Stimulated activated CD8-positive, alpha-beta memory T cell treated with anti-CD3 and anti-CD28 coated beads, Interleukin-4, amount 100 ng/mL, for 1 hour (primary cell): ENCODE measurements at places on chromosomes 6 and 20.

DNA sequence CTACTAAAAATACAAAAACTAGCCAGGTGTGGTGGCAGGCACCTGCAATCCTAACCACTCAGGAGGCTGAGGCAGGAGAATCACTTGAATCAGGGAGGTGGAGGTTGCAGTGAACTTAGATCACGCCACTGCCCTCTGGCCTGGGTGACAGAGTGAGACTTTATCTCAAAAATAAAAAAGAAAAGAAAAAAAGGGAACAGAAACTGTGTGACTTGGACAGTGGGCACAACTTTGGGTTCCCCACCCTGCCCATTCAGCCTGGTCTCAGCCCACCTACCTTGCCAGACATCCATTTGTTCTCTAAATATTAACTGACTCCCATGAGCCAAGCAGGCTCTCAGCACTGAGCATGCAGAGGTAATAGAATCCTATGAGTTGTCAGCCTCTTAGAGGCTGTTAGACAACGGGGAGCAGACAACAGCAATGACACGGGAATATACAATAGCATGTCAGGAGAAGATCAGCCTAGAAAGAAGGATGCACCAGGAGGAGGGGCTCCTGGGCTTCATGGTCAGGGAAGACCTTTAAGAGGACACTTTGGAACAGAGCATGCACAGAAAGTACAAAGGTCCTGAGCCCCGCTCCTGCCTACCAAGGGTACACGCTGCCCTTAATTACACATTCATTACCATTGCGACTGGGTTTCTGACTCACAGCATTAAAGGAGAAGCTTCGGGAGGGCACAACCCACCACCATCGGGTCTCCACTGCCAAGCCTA lies 20.0 kb downstream of the FAM209B start:
- no peak for DNase-seq

- DNase-seq: no peak
These were observed 4.8 kb downstream of the SOX18 start for GRCh38 chr20:64044484-64045247.

GRCh38 chr6:69818223-69818930 lies 21.6 kb upstream of the LMBRD1 start:
- no peak for DNase-seq

- no peak for DNase-seq
These were observed 56.2 kb upstream of the EDN1 start for GRCh38 chr6:12233693-12234571.

DNA sequence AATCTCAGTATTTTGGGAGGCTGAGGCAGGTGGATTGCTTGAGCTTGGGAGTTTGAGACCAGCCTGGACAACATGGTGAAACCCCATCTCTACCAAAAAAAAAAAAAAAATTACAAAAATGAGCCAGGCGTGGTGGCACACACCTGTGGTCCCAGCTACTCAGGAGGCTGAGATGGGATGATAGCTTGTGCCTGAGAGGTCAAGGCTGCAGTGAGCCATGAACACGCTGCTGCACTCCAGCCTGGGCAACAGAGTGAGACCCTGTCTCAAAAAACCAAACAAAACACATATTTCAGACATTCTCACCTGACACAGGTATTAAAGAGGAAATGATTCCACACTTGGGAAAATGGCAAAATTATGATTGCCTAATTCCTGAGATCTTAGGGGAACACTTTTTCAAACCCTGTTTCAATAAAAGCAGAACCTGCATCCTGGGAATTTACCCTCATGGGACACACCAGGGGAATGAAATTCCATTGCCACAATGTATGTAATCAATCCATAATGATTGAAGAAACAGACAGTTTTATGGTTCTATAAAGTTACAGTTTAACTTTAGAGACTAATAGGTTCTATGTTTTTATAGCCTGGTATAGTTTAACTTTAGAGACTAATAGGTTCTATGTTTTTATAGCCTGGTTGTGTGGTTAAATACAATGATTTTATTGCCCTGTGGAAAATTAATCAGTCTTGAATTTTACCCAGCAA lies 29.6 kb upstream of the DNAAF9 start:
- DNase-seq: no peak

- DNase-seq: no peak
These were observed 298.8 kb downstream of the ZNF217 start for GRCh38 chr20:53294804-53295203.

- no peak for DNase-seq
These were observed 216.2 kb downstream of the EYA2 start for GRCh38 chr20:47110819-47111218.

- DNase-seq: peak; percentile 57
These were observed at the start of gene RAD21L1 for GRCh38 chr20:1225783-1226654. Gene RAD21L1 (plus strand): TSS chr20:1226044. CDS start chr20:1228454, 2,410 bp downstream.

- DNase-seq: no peak
These were observed 6.4 kb downstream of the PREX1 start for GRCh38 chr20:48821261-48821920.

- DNase-seq: no peak
These were observed 25.2 kb downstream of the SNX14 start for GRCh38 chr6:85568411-85568810.

- DNase-seq: no peak
These were observed 40.3 kb upstream of the SIM1 start for GRCh38 chr6:100504786-100505737.

GRCh38 chr6:13375360-13375878 lies 47.1 kb upstream of the TBC1D7 start:
- no peak for DNase-seq

- DNase-seq: no peak
These were observed 31.9 kb downstream of the ZBTB2 start for GRCh38 chr6:151359486-151359885.

- DNase-seq: no peak
These were observed 2.0 kb upstream of the FOXC1 start for GRCh38 chr6:1607516-1608221.

DNA sequence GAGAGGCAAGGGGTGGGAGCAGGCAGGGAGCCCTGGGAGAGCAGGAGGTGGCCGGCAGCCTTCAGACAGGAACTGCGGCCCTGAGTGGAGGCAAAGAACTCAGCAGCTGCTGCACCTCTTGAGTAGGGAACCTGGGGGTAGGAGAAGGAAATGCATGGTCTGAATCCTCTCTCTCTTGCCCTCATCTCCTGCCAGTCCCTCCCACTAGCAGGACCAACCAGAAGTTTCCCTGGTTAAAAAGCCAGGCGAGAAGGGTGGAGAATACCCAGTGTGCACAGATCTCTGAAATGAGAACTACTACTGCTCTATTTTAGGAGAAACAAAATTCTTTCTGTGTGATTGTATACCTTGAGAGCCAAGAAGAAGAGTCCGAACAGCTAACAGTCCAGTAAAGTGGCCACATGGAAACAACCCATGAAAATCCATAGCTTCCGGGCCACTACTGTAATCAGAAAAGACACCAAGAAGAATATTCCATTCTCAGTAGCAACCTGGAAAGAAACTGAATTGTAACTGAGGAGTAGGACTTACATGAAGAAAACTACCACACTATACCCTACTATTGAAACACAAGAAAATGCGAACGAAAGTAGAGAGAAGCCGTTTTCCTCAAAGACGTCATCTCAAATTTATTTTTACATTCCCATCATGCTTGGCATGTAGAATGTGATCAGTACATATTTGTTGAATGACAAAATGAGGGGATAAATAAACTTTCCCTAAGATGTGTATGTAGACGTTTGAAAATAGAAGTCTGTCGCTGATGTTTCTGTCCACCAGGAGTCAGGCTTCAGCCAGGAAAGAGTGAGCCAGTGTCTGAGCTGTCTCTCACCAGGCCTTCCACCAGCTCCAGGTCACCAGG lies 25.6 kb downstream of the WRNIP1 start:
- DNase-seq: no peak

- no peak for DNase-seq
These were observed 100.1 kb upstream of the SUPT3H start for GRCh38 chr6:45477790-45478189.

DNA sequence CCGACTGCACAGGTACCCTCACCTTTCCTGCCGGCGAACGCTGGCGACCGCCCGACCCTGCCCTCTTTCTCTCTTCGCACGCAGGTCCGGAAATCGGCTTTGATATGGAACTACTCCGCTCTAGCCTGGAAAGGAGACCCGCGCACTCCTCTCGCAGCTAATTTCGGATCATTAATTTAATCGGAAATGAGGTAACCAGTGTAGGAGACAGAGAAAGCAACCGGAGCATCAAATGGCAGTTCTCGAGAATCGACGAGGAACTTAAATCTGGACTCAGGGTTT lies 949 bp upstream of the ATXN1 start:
- DNase-seq: peak; percentile 18

DNA sequence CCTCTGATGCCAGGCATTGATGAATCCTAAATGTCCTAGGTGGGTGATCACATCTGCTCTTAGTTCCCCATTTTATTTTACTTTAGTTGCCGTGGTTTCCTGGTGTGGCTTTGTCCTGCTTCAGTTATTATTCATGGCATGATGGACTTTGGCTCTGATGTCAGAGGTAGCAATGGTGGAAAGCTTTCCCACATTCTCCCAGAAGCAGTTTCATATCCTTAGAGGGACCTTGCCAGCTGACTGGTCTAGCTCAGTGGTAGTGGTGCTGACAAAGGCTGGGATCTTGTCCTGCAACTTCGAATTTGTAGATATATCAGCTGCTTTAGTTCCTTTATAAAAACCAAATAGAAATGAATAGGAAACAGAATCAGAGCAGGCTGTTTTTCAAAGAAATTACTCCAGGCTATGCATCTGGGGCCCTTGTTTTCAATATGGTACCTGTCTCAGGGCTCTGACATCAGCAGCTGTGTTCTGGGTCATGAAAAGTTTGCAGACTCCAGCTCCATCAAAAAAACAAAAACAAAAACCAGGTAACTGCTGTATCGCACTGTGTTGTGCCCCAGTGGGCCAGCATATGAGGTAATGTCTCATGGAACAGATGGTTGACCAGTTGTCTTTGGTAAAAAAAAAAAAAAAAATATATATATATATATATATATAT lies 133.7 kb downstream of the PLCB4 start:
- DNase-seq: no peak

DNA sequence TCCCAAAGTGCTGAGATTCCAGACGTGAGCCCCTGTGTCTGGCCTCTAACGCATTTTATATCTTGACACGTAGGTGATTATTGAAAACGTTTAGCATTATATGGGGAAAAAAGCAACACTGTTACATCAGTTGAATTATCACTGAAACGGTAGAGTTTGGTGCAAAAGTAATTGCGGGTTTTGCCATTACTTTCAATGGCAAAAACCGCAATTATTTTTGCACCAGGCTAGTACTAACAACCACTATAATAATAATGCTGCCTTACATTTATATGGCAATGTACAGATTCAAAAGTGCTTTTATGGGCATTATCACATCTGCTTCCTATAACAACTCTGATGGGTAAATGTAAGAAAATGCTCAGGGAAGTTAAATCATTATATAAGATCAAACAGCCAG lies 57.3 kb downstream of the OPRM1 start:
- no peak for DNase-seq

- DNase-seq: no peak
These were observed 102.3 kb downstream of the HIVEP2 start for GRCh38 chr6:142842418-142843261.

GRCh38 chr6:16748025-16748319 lies 13.3 kb downstream of the ATXN1 start:
- DNase-seq: no peak

DNA sequence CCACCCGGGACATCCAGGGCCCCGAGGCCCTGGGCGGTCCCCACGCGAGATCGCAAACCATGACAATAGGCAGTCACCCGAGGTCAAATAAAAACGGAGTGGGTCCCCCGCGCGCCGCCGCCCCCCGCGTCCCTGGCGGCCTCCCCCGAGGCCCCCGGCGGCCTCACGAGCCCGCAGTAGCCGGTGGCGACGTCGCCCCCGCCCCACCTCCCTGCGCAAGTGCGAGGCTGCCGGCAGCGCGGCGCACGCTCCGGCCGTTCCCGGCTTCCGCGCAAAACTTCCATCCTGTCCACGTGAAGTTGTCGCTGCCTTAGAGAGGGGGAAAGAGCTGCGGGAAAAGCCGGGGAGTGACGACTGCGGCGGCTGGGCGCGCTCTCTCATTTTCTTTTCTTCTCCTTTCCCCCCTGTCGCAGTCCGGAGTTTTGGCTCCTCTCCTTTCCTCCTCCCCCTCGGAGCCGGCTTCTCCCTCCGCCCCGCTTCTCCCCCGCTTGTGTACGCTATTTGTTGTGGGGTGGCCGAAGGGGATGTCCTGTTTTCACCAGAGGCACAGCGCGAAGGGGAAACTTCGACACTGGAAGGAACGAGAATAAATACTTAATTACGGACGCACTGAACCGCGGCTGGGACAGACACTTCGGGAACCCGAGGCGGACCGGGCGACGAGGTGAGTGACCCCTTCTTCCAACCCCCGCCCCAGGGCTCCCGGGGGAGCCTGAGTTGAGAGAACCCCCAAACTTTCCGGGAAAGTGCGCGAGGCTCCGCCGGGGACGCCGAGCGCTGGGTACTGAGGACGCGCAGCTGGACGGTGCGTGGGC lies at the start of gene EYA4:
TSS of gene EYA4 (plus strand) at position 272 of the 815 bp plus-strand sequence. CDS start 33,424 bp downstream, outside the sequence.
- no peak for DNase-seq

GRCh38 chr20:44154521-44155001 lies 32.4 kb downstream of the JPH2 start:
- no peak for DNase-seq

DNA sequence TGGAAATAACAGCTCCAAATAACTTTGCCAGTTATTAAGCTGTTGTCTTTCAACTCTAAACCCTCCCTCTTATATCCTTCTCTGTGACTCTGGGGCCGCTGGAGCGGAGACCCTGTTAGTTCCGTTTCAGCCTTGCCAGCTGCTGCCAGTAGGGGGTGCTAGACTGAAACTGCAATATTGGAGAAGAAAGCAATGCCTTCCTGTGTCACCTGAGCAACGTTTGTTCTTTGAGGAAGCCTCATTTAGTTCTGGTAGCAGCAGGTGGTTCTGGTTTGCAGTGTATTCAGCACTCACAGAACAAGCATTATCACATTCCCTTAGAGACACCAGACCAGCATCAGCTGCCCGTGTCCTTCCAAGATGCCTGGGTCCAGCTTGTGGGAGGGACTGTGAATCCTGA lies 22.9 kb upstream of the JAG1 start:
- DNase-seq: no peak

- DNase-seq: no peak
These were observed 18.2 kb upstream of the CCM2L start for GRCh38 chr20:31992086-31992485.

GRCh38 chr6:138434925-138435324 lies 30.9 kb downstream of the HEBP2 start:
- DNase-seq: no peak

GRCh38 chr20:53609491-53610445 lies 16.1 kb upstream of the ZNF217 start:
- DNase-seq: peak; percentile 60

DNA sequence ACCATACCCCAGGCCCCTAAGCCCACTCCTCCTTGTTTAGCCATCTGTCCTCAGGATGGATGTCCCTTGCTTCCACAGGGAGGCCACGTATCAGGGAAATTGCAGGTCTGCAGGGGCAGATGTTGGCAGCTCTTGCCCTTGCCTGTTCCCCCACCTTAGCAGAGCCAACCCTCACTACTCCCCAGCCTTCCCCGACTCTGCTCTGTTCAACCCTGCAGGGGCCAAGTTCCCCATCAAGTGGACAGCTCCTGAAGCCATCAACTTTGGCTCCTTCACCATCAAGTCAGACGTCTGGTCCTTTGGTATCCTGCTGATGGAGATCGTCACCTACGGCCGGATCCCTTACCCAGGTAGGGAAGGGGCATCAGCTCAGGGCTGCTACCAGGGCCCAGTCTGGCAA lies 10.7 kb upstream of the TM9SF4 start:
- no peak for DNase-seq

GRCh38 chr6:109655761-109656262 lies 35.2 kb downstream of the AK9 start:
- DNase-seq: no peak
